PC-3 (cell line): ENCODE measurements at places on chromosomes 12 and 14. TPM values are rescaled to one million over a fixed set of nuclear protein-coding genes. Genes with fewer than 3 reads are reported as not detected.

The CHPT1 gene
- 55.3 and 56.2 TPM in 2 replicates for total RNA-seq

The TESPA1 gene
- not detected in 2 replicates for total RNA-seq

The SLC39A5 gene
- total RNA-seq, result 0.18 TPM in 1 of 2 replicates, not detected in the other

The KICS2 gene
- total RNA-seq, result 11.9 and 16.4 TPM in 2 replicates

The DIO3 gene
- 4.9 and 5.8 TPM in 2 replicates for total RNA-seq

The BDKRB1 gene
- total RNA-seq, result 0.69 TPM in 1 of 2 replicates, not detected in the other

The NPFF gene
- not detected in 2 replicates for total RNA-seq

The DLK1 gene
- total RNA-seq, result not detected in 2 replicates

The KRT6B gene
- 7.7 and 8.5 TPM in 2 replicates for total RNA-seq
